ENCODE measurements at places on chromosomes 2 and 18. TPM values are rescaled to one million over a fixed set of nuclear protein-coding genes. Genes with fewer than 3 reads are reported as not detected.

KCMF1 gene
- 49.2 TPM for polyA plus RNA-seq

TRIM54 gene
- not detected for polyA plus RNA-seq

NEU4 gene
- 0.45 TPM for polyA plus RNA-seq

RGPD5 gene
- 23.6 TPM for polyA plus RNA-seq

LRATD1 gene
- 12.0 TPM for polyA plus RNA-seq

RNF25 gene
- 42.1 TPM for polyA plus RNA-seq

C1QL2 gene
- polyA plus RNA-seq = not detected

DNA sequence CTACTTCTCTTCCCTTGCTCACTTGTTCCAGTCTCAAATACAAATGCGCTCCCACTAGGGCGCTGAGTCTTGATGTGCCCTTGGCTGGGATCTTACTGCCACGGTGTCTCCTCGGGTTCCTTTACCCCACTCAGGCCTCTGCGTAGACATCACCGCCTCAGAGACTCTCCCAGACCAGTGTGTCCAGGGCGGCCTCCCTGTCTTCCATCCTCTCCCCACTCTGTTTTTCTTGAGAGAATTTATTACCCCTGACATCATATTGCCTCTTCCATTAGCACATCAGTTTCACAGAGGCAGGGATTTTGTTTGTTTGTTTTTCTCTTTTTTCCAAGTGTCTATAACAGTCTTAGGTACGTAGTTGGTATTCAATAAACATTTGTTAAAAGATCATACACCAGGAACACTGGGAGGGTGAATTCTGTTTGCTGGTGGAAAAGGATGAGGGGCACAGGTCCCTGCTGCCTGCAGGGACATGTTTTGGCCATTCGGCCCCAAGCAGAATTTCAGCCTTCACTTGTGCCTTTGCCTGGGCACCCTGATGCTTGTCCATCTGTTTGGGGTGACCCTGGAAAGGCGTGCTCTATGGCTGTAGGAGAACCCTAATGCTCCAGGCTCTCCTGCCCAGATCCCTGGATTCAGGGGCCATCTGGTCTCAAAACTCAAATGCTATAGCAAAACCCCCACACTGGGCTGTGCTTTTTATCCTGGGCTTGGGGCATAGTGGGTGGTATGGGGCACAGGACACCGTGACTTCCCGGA is 55.0 kb downstream of the RPL37A start:
- no peak for DNase-seq

GRCh38 chr18:79597831-79598632 is 81.6 kb upstream of the CTDP1 start:
- DNase-seq = no peak

GRCh38 chr2:224268441-224268840 is 133.5 kb downstream of the FAM124B start:
- DNase-seq = peak; percentile 34

GRCh38 chr2:197134206-197134605 is 176.4 kb downstream of the ANKRD44 start:
- DNase-seq = no peak

DNA sequence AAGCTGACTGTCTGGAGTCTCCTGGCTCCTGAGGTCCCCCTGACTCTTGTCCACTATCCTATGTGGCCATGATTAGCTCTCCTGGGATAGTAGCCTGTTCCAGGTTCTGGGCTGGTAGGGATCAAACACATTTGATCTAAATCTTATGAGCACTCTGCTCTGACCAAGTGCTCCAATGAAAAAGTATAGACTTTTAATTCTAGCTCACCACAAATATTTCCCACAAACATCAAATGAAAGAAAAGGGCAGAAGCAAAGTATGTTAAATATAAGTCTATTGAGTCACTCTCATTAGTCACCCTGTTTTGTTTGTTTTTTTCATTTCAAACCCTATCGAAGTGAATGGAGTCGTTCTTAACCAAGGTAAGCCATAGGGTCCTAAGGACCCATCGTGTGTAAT is 39.7 kb upstream of the NEDD4L start:
- no peak for DNase-seq

GRCh38 chr2:78928502-78928901 is 97.0 kb upstream of the REG3G start:
- DNase-seq = no peak

GRCh38 chr2:8144785-8145184 is 537.1 kb upstream of the ID2 start:
- DNase-seq = no peak

GRCh38 chr2:199895406-199895805 is 15.7 kb upstream of the C2orf69 start:
- DNase-seq = no peak

GRCh38 chr2:52308156-52308555 is 1276.2 kb upstream of the NRXN1 start:
- DNase-seq = no peak

Measured in right lung (tissue), 10 donors.